ELR (cell line): ENCODE measurements at places on chromosomes 3 and 15.
A peak's percentile ranks its signal among the peaks of the same experiment; 100 is the strongest.

- DNase-seq, result no peak
Observed at GRCh38 chr15:70382762-70383458, 285.2 kb upstream of the TLE3 start.

GRCh38 chr3:41175365-41175764 lies 23.9 kb upstream of the CTNNB1 start:
- no peak for DNase-seq

- DNase-seq, result peak; percentile 24
Observed at GRCh38 chr3:97958396-97958795, 13.8 kb downstream of the RIOX2 start.

- DNase-seq, result no peak
Observed at GRCh38 chr15:58109419-58109818, 28.8 kb upstream of the AQP9 start.

- DNase-seq, result no peak
Observed at GRCh38 chr15:72824112-72824511, 40.6 kb upstream of the ADPGK start.

GRCh38 chr15:96066852-96067495 lies 263.5 kb upstream of the NR2F2 start:
- no peak for DNase-seq

DNA sequence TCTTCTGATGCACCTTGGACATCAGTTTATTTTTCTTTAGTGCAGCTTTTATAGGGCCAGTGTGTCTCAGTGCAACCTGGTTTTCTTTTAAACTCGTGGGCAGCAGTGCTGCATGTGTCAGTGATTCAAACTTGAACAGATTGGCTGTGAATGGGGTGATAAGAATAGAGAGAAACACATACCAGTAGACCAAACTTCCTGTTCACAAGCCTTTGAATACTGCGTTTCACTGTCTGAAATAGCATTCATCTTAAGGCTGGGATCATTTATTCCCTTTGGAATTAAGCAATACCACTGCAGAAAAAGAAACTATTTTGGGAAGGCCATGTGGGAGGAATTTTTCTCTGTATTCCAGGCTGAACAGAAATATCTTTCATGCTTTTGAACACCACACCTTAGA lies 51.7 kb downstream of the PHLDB2 start:
- peak; percentile 38 for DNase-seq

DNA sequence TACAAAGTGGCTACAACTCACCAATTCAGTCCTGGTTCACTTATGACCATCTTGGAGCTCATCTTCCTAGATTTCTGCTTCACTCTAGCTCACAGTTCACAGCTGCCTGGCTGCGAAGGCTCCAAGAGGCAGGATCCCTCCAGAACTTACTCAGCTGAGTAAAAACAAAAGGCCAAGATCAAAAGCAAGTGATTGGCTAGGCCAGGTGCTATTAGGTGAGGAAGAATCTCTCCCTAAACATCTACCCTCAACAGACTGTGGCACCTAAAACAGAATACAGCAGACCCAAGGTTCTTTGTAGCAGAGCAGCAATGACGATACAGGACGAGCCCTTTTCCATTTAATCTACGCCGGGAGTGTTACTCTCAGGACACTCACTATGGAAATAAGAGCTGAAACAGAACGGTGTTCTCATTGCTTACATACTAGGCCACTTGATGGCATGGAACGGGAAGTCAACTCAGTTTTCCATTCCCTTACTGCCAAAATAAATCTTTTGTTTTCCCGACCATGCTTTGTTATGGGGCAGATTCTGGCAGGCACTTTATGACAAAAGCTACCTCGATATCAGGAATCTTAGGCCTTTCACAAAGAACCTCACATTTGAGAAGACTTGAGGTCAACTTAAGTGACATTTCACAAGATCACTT lies 901 bp downstream of the ICE2 start:
- DNase-seq, result peak; percentile 56

- DNase-seq, result peak; percentile 20
Observed at GRCh38 chr15:52680041-52680391, 828 bp upstream of the ATOSA start.

DNA sequence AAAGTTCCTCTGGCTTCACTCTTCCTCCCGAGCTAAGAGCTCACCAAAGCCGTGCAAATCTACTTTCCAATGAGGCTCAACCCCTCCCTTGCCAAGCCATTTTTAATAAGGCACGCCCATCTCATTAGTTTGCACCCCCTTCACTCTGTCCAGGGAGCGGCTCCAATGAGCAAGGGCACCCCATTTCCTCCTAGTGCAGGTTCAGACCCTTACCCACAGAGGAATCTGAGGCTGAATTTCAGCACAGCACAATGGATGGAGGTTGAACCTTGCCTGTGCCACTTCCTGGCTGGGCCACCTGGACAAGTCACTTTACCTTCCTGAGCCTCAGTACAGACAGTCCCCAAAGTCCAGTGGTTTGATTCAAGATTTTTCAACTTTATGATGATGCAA lies 25.4 kb downstream of the XPC start:
- DNase-seq, result no peak

- DNase-seq, result no peak
Observed at GRCh38 chr3:78764634-78765033, 1003.2 kb downstream of the ROBO1 start.

- DNase-seq, result no peak
Observed at GRCh38 chr3:41369838-41370237, 170.5 kb downstream of the CTNNB1 start.

DNA sequence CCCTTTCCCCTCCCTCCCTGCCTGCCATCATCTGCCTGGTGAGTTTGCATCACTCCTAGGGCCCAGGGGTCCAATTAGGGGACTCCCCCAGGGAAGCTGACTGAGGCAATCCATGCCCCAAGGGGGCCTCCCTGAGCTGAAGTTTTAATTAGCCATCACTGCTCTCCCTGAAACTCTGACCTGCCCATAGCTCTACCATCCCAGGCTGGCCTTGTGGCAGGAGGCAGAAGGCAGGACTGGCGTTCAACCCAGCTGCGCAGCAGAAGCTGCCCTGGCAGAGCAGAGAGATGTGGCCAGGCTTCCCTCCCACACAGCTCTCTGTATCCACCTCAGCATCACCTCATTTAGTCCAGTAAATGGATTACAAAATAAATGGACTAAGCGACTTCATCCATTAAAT lies 7.7 kb upstream of the C15orf39 start:
- DNase-seq, result no peak

- DNase-seq, result peak; percentile 22
Observed at GRCh38 chr15:43383070-43383469, 12.2 kb downstream of the TUBGCP4 start.

DNA sequence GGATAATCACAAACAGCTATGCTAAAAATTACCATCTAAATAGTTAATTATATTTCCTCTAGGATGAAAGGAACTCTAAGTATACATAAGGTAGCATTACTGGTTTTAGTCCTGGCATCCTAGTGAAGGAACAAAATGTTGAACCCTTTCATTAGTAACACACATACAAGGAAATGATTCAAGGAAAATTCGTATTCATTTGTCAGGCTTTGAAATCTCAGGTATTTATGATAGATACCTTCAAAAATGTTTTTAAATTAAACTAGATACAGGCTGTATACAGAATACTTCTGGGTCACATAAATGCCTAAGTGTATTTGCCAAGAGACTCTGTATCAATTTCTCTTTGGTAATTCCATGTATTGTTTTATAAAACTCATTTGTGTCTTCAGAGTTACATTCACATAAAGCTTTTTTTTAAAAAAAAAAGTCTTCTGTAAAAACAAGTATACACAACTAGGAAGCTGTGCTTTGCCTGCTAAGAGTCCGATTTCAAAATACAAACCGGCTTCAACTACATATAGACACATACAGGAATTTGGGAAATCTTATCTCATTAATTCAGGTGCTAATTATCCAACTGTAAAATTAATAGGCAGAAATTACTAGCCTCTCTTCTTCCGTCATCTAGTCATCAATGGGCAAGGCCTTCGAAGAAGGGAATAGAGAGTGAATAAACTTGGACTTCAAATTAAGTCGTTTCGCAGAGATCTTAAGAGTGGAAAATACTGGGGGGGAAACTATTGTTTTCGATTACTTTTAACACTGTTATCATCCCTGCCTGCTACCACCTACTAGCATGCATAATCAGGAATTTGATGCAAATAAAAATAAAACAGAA lies 1.3 kb downstream of the SECISBP2L start:
- DNase-seq, result peak; percentile 23

DNA sequence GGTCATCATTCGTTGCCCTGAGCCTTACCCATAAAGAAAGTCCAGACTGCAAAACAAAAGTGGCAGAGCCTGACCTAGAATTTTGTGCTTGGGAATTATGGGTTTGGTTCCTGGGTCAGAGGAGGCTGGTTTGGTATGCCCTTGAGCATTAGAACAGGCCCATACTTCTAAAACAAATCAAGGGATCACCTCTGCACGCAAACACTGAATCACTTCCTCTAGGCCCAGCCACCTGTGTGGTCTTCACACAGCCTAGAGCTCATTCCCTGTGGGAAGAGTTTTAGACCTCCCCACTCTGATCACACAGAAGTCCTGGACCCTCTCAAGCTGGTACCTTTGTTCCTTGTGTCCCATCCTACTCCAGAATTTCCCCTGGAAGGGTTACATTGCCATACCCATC lies 59.4 kb downstream of the B3GNT5 start:
- no peak for DNase-seq

DNA sequence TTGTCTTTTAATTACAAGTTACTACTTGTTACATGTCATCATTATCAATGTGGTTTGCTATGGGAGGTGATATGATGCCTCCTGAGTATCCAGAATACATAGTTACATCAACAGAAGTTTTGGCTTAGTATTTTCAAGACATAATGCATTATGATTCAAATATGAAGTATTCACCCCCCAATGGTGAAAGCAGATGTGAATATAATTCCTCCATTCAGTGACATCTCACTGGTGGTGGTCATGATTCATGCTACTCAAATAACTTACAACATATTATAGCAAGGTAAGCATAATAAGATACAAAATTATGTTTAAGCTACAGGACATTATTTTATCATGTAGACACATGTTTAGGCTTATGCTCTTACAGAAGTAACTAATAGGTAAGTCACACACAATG lies 34.9 kb upstream of the TTBK2 start:
- peak; percentile 65 for DNase-seq

DNA sequence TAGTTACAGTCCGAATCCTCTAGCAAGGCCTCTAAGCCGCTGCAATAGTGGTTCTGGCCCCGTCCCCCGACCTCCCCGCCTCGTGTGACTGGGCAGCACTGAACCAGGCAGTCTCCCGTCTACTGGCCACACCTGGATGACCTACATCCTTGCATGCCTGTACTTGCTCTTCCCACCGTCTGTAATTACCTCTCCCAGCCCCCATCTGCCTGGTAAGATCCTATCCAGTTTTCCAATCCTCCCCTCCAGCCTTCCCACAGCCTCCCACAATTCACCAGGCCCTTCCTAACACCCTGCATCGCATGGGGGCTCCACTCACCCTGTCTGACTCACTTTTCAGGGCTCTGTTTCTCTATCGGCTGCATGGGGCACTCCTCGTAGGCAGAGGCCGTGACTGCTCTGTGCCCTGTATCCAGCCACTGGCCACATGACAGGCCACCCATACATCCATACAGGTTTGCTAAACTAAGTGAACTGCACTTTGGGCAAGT lies 32.8 kb downstream of the XXYLT1 start:
- no peak for DNase-seq

- peak; percentile 54 for DNase-seq
Observed at GRCh38 chr3:120741837-120742197, 499 bp downstream of the RABL3 start.

DNA sequence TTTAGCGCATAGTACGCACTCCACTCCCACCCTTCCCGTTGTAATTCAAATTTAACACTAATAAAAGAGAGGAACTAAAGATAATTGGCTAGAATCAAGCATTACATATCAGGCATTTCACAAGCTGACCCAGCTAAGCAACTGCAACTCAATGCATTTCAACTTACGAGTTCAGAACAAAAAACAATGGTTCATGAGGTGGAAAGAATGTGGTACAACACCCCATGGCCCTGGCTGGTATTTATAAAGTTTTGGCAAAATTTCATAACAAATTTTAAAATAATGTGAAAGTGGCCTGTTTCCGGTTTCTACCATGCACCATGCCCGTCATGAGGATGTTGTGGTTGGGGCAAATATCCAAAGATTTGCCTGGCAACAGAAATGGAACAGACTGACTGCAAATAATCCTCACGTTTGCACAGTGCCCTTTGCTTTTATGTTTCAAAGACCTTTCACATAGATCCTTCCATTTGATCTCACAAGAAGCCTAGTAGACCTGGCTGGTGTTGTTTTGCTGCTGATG lies 455.3 kb upstream of the NR2F2 start:
- peak; percentile 58 for DNase-seq

DNA sequence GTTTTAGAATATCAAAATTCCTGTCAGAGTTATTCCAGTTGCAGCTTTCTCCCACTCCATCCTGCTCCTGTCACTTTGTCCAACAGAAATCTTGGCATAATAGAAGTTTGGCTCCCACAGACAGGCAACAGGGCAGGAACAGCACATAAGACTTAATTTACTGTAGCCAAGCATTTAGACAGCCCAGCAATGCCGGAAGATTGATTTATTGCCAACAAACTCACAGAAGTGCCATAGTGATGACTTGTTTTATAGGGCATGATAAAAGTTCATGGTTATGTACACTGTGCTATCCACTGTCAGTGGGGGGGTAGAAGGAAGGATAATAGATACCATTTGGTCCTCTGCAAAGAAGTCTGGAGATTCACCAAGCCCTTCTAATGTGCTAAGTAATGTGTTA lies 98.3 kb upstream of the CBLB start:
- DNase-seq, result peak; percentile 22

GRCh38 chr15:67854358-67854757 lies 14.5 kb upstream of the RNU6-1 start:
- DNase-seq, result no peak

DNA sequence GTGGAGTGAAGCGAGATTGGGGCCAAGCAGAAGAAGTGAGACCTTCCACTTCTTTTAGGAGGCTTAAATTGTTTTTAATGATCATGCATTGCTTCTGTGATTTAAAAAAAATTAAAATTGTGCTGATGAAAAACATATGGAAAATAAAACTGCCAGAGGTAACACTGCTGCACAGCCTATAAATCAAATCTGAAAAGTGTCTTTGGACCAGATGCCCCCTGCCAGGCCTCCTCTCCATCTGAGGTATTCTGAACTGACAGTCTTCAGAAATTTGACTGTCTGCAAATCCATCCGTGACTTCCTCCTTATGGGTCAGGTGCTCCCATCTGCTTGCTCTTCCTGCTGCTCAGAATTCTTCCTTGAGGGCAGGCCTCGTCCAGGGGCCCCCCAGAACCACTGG lies 108.5 kb upstream of the NR2E3 start:
- no peak for DNase-seq

DNA sequence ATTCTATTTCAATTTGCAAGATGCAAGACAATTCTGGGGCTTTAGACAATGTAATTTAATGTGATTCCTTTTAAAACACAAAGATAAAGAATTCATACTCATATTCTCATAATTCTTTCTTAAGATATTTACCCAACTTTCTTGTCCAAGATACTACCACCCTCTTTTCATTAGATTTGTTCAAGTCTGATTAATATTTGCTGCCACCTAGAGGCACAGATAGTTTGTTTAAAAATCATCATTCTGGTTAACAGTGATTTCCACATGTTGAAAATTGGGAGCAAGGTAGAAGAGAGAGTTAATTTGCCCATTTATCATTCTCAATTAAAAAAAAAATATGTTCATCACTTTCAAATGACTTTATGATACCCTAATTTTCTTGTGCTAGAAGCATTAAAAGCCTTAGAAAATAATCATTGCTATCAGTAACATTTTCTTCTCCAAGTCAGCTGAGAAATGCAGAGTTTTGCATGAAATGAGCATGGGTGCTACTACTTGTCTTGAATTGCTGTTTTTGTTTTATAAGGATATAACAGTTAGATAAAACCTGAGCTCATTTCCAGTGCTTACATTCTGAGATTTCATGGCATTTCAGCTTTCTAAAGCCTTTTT lies 11.6 kb downstream of the TAMM41 start:
- DNase-seq, result peak; percentile 48
